ENCODE measurements at places on chromosomes 2 and 18.

DNA sequence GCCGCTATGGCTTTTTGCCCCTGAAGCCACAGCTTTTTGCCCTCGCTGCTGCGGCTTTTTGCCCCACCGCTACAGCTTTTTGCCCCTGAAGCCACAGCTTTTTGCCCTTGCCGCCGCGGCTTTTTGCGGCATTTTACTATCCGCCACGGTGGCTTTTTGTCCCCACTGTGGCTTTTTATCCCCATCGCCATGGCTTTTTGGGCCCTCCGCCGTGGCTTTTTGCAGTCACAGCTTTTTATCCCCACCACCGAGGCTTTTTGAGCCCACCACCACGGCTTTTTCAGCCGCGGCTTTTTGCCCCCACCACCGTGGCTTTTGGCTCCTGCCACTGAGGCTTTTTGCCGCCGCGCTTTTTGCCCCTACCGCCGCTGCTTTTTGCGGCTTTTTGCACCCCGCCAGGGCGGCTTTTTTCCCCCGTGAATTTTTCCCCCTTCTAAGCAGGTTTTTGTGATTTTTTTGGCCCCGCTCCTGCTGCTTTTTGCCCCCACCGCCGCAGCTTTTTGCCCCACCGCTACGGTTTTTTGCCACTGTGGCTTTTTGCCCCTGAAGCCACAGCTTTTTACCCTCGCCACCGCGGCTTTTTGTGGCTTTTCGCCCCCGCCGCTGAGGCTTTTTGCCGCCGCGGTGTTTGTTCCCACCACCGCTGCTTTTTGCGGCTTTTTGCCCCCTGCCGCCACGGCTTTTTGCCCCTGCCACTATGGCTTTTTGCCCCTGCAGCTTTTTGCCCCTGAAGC, 2797.2 kb upstream of the TEKT4 start:
- no peak for DNase-seq

DNA sequence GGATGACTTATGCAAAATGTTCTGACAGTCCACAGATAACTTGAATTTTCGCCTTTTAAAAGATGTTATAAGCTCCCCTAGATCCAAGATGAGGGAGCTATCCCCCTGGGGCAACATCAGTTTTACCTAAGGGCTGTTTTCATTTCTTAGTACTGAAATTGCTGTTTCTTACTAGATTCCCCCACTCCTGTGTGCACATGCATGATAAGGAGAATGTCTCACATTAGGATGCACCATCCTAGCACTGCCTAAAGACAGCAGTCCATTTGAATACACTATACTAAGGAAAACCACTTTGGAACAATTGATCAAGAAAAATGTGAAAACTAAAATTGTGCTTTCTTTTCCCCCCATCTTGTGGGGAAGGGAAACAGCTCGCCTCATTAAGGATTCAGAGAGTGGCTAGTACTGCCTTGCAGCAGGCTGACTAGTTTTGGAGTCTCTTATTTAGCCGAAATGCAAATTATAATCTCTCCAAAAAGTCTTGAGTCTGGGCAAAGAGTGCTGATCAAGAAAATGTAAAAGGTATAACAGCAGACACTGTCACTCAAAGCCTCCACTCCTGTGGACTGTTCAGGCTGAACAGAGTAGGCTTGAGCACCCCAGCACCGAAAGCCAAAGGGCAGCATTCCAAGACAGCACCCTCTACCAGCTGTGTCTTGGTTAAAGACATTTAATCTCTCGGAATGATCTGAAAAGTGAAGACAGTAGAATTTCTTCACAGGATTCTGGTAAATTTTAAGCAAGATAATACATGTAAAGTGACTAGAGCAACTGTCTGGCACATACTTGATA, 65.0 kb downstream of the ZNF385B start:
- DNase-seq, result no peak

DNA sequence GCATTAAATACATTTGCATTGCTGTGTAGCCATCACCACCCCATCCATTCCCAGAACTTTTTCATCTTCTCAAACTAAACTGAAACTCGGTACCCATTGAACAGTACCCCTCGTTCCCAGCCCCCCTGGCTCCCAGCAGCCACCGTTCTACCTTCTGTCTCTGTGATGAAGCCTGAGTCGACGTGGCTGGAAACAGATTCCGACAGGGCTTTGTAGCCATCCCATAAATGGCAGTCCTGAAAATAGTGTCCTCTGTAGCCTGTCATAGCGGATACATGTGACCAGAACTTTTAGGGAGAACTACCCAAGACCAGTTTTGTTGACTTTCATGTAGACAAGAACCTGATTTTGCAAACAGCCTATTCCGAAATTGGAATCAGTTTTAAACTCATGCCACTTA, 59.1 kb downstream of the TSHZ1 start:
- no peak for DNase-seq

GRCh38 chr2:101296371-101296770, 12.1 kb downstream of the RNF149 start:
- DNase-seq, result no peak

DNA sequence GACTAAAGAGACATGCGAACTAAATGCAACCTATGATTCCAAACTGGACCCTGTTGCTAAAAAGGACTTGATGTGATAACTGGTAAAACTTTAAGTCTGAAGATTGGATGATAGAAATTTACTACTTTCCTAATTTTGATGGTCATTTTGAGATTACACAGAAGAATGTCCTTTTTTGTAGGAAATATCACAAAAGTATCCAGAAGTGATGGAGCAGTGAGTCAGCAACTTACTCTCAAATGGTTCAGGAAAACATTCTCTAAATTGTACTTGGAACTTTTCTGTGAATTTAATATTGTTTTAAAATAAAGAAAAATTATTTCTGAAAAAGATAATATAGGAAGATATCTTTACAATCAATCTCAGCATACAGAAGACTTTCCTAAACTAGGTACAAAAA, 19.9 kb downstream of the MBOAT2 start:
- no peak for DNase-seq

GRCh38 chr18:48879008-48879431, 71.7 kb downstream of the SMAD7 start:
- DNase-seq, result no peak

DNA sequence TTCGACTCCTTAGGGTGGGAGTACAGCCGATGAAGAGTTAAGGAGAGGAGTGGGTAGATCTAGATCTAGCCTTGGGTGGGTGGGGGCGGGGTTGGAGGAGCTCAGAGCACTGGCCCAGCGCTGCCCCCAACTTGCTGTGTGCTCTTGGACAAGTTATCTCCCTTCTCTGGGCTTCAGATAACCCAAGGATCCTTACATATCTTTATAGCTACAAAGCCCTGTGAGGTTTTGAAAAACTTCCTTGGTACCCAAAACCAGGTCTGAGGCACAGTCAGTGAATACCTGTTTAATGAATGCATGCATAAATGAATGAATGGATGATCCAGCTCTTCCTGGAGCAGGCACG, 1.3 kb upstream of the ODC1 start:
- no peak for DNase-seq

DNA sequence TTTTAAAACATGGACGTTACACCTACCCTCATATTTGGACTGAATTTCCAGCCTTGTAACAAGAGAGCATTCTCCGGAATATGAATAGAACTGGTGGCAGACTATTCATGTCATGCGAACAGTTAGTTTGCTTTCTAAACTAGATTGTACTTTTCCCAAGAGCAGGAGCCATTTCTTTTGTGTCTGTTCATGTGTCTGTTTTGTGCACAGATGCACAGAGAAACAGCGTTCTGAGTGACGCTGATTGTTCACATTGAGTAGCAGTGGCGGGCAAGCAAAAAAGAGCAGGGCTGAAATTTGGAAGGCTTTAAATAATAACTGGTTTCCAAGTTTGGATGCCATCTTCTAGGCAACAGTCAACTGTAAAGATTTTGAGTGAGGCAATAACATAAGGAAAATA, 200.3 kb downstream of the NRXN1 start:
- DNase-seq, result no peak

- peak; percentile 58 for DNase-seq
Measured at GRCh38 chr2:28390241-28390745, 2.4 kb upstream of the FOSL2 start.

DNA sequence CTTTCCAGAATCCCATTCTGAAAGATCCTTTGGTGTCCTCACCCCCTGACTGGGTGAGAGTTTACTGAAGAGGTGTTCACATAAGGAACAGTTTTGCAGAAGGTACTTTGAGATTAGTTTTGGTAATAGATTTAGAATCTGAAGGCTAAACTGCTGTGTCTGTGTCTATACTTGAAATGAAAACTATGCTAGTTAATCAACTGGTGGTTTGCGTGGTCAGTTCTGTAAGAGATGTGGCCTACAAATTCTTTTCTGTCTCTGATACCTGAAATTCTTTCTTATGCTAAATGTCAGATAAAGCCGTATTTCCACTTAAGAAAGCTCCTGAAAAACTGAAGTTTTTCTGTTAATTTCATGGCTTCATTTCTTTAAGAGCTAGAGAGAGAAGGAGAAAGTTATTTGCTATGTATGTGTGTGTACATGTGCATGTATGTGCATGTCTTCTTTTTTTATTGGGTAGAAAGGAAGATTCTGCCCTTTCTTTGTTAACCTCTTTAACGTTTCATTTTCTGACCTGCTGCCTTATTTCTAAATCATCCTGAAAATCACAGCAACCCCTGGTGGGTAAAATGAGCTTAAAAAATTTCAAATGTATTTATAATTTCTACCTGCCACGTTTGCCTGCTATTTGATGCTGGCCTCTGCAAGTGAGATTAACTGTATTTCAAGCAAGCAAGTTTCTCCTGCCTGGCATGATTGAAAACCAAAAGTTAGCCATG, 552.0 kb upstream of the NRP2 start:
- no peak for DNase-seq

DNA sequence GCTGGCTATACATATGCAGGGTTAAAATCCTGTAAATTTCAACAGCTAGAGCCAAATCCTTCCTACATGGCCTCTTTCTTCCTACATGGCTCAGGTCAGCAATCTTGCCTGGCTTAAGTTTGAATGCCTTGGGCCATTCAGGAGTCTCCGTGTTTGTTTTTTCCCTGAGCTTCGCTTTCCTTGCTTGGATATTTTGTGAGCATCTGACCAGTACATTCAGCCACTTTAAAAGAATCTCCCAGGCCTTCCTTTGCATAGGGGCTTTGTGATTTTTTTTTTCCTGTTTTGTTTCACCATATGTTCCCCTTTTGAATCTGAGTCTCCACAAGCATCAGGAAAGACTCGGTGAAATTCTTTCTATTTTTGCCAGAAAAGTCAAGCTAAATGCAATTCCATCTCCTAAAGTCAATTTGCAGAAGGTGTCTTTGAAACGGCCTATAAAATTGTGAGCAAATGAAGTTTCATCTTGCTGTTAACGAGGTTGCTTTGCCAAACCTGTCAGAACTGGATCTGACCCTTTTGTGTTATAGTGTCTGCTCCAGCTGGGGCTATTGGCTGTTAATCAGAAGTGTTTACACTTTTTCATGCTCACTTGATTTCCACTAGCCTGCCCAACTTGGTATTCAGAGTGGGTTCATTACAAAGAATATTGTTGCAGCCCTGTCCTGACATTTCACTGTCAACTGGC, 256.9 kb downstream of the DCC start:
- DNase-seq, result peak; percentile 69

GRCh38 chr2:120203251-120204021, 19.8 kb downstream of the TMEM185B start:
- DNase-seq, result no peak

- DNase-seq, result no peak
Measured at GRCh38 chr18:32771169-32771751, 1.6 kb downstream of the KLHL14 start.

- no peak for DNase-seq
Measured at GRCh38 chr18:74996055-74996454, 212.9 kb downstream of the PTGR3 start.

- peak; percentile 17 for DNase-seq
Measured at GRCh38 chr2:202841090-202841867, 30.3 kb downstream of the ICA1L start.

GRCh38 chr2:165452327-165452726, 17.2 kb upstream of the CSRNP3 start:
- DNase-seq, result no peak

DNA sequence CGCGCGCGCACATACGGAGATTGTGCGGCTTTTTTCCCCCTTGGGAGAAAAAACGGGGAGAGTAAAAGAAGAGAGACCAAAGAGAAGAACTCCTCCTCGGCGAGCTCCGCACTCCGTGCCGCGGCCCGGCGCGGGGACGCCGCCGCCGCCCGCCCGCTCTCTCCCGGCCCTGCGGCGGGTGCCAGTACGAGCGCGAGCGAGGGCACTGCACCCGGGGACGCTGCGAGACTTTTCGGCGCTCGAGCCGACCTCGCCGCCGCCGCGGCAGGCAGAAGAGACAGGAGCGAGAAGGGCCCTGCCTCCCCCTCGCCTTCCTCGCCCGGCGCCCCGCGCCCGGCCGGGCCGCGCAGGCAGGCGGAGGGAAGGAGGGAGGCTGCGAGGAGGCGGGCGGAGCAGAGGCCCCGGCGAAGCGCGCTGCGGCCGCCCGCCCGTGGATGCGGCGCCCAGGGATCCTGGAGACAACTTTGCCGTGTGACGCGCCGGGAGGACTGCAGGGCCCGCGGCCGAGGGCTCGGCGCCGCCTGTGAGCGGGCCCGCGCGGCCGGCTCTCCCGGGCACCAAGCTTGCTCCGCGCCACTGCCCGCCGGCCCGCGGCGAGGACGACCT, 857 bp upstream of the INHBB start:
- DNase-seq, result no peak

- DNase-seq, result no peak
Measured at GRCh38 chr2:8217468-8218030, 464.3 kb upstream of the ID2 start.

DNA sequence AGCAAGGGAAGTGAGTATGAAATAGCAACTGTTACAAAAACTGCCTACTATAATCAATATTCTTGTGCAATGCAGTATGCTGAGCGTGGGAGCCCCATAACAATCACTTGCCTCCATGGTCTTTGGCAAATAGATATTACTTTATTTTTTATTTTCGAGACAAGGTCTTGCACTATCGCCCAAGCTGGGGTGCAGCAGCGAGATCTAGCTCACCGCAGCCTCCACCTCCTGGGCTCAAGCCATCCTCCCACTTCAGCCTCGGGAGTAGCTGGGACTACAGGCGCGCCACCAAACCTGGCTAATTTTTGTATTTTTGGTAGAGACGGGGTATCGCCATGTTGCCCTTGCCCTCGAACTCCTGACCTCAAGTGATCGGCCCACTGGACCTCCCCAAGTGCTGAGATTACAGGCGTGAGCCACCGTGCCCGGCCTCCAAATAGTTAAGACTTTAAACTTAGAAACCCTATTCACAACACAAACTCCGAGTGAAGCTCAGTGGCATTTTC, 1.2 kb upstream of the CCNT2 start:
- no peak for DNase-seq

GRCh38 chr18:57807336-57808117, 4.4 kb upstream of the ATP8B1 start:
- DNase-seq, result no peak

DNA sequence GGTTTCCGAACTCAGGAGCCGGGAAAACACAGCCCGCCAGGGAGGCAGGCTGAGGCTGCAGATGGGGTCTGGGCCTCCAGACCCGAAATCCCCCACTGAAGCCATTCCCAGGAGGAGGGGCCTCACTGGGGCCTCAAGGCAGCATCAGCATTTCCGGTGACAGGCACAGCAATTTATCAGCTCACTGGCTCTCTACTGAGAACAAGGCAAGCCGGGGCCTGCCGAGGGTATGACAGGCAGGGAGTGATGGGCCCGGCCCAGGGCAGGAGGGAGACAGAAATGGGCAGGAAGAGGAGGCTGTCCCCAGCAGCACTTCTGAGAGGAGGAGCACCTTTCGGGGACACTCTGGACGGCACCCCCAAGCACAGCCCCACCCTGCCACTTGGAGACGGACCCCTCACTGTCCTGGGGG, 12.5 kb downstream of the SDC1 start:
- DNase-seq, result no peak

- no peak for DNase-seq
Measured at GRCh38 chr2:96146153-96146880, 1.1 kb upstream of the DUSP2 start.

GRCh38 chr2:69645921-69646320, 2.4 kb upstream of the AAK1 start:
- no peak for DNase-seq

- no peak for DNase-seq
Measured at GRCh38 chr18:25726298-25726697, 364.1 kb downstream of the SS18 start.

All from NCI-H2029 (cell line).